NCI-H2227 treated with DMSO at 0.1 percent for 48 hours (cell line): ENCODE measurements at places on chromosomes 5 and 9.

- no peak for DNase-seq
Measured at GRCh38 chr9:77507212-77507961, 140.7 kb downstream of the GNA14 start.

GRCh38 chr5:2759696-2760461 lies 8.4 kb upstream of the IRX2 start:
- DNase-seq, result no peak

GRCh38 chr9:136191099-136191959 lies 13.6 kb downstream of the LHX3 start:
- no peak for DNase-seq

- no peak for DNase-seq
Measured at GRCh38 chr9:125959951-125960619, 212.9 kb downstream of the PBX3 start.

GRCh38 chr9:13817754-13818278 lies 496.1 kb downstream of the NFIB start:
- DNase-seq, result no peak

- no peak for DNase-seq
Measured at GRCh38 chr5:13921578-13921977, 22.9 kb downstream of the DNAH5 start.

GRCh38 chr5:179343021-179343718 lies 2.1 kb downstream of the ADAMTS2 start:
- DNase-seq, result no peak

- DNase-seq, result no peak
Measured at GRCh38 chr9:128218172-128218517, 15.0 kb downstream of the DNM1 start.

- no peak for DNase-seq
Measured at GRCh38 chr9:134637241-134637640, 4.4 kb upstream of the COL5A1 start.

GRCh38 chr5:1544294-1544961 lies 20.7 kb upstream of the LPCAT1 start:
- no peak for DNase-seq

- no peak for DNase-seq
Measured at GRCh38 chr5:60312098-60312497, 387.9 kb downstream of the DEPDC1B start.

- no peak for DNase-seq
Measured at GRCh38 chr9:6843742-6844141, 86.0 kb downstream of the KDM4C start.

DNA sequence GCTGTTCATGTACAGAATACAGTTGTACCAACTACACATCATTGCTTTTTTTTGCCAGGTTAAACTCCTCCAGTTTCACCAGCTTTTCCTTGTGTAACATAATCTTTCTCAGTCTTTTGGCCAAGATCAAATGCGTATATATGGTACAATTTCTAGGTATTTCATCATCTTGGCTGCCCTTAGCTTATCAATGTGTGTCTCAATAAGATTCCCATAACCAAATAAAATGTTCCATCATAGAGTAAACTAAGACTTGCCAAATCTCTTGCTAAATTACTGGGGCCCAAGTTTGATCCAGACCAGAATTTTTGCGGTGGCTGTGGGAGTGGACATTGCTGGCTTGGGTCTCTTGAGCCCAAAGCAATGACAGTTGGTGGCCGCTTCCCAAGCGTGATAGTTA lies 24.3 kb upstream of the ERBIN start:
- DNase-seq, result no peak

GRCh38 chr9:93096131-93096802 lies at the start of gene CARD19:
Gene CARD19, plus strand, starts transcription at chr9:93096217. Its CDS starts 129 bp downstream, at chr9:93096346.
- DNase-seq, result no peak

- no peak for DNase-seq
Measured at GRCh38 chr9:92771309-92771708, 6.7 kb upstream of the BICD2 start.

DNA sequence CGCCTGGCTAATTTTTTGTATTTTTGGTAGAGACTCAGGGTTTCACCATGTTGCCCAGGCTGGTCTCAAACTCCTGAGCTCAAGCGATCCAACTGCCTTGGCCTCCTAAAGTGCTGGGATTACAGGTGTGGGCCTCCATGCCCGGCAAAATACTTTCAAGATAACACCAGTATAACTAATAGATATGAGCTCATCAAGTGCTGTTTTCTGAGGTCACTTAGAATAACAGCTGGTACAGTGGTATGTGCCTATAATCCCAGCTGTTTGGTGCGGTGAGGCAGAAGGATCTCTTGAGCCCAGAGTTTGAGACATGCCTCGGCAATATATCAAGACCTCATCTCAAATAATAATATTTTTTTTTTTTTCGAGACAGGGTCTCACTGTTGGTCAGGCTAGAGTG lies 30.5 kb upstream of the CREBRF start:
- no peak for DNase-seq

GRCh38 chr9:132756214-132756845 lies 86.1 kb downstream of the GTF3C4 start:
- no peak for DNase-seq
